ENCODE measurements at places on chromosomes 3 and 15.
A peak's percentile ranks its signal among the peaks of the same experiment; 100 is the strongest.

GRCh38 chr15:68061171-68061570 lies 7.1 kb downstream of the PIAS1 start:
- no peak for DNase-seq

- no peak for DNase-seq
Observed at GRCh38 chr15:58597943-58598828, 151.3 kb downstream of the ADAM10 start.

DNA sequence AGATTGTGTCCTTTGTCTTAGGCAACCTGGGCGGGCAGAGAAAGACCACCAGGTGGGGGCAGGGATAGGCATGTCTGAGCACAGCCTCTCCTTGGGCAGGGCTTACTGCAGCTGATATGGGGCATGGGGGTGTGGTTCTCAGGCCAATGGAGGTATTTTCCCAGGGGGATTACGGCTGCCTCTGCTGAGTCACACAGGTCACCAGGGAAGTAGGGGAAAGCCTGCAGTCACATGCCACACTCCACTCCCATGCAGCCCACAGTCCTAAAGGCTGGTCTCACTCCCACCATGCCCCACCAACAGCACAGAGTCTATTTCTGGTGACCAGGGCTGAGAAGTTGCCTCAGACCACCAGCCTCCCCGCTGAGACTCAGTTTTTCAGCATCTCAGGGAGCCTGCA lies 466.4 kb downstream of the DIPK2A start:
- DNase-seq = no peak

DNA sequence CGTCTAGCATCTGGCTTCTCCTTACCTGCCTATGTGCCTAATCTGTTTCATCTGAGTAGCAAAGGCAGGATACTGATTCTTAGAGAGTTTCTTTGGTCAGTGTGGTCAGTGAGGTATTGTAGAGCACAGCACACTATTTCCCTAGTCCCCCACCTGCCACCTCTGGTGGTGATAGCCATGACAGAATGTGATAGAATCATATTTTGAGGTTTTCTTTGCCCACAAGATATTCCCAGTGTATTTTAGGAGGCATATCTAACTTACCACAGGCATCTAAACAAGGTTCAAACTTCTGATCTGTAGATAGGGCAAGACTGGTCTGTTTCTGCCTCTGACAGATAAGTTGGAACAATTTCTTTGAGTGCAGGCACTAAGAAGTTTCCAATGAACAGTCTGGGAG lies 188.0 kb downstream of the SOX2 start:
- no peak for DNase-seq

GRCh38 chr3:4077950-4078349 lies 225.2 kb upstream of the SETMAR start:
- no peak for DNase-seq

DNA sequence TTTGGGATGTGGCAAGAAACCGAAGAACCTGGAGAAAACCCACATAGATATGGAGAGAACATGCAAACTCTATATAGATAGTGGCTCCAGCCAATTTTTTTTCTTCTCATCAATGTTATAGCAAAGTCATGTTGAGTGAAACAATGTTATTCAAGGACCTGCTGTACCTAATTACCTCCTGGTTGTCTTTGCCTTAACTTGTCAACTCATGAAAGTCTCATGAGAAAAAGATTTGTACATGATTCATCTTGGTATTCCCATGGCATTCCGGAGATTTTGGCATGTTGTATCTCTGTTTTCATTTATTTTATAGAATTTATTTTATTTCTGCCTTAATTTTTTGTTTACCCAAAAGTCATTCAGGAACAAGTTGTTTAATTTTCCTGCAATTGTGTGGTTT lies 303.8 kb upstream of the CDIN1 start:
- no peak for DNase-seq

- no peak for DNase-seq
Observed at GRCh38 chr3:17055374-17056276, 170.9 kb downstream of the PLCL2 start.

- DNase-seq = peak; percentile 63
Observed at GRCh38 chr15:93035953-93036810, 52.8 kb downstream of the RGMA start.

- DNase-seq = no peak
Observed at GRCh38 chr3:183577346-183577745, 21.8 kb upstream of the KLHL6 start.

DNA sequence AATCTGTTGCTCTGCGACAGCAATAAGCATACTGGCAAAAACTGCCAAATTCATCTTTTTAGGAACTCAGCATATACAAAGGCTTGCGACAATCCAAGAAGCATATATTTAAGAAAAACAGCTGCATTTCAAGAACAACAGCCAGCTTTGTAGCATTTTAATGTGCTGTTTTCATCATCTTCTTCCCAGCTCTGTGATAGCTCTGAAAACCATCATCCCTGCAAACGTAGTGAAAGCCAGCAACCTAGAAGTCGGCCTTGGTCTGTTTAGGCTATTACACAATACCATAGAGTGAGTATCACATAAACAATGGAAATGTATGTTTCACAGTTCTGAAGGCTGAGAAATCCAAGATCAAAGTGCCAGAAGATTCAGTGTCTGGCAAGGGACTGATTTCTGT lies 187.5 kb downstream of the NAALADL2 start:
- DNase-seq = no peak
